Stimulated activated CD8-positive, alpha-beta memory T cell treated with anti-CD3 and anti-CD28 coated beads, Interleukin-2, amount 100 ng/mL, for 1 hour (primary cell): ENCODE measurements at places on chromosomes 3 and 15.

- DNase-seq = no peak
Measured at GRCh38 chr3:165895919-165896318, 58.7 kb upstream of the BCHE start.

GRCh38 chr3:107769882-107770281, 247.1 kb downstream of the BBX start:
- DNase-seq = no peak

GRCh38 chr15:31758126-31758525, 272.2 kb upstream of the CHRNA7 start:
- no peak for DNase-seq

- DNase-seq = no peak
Measured at GRCh38 chr3:44923632-44924456, 49.4 kb downstream of the TGM4 start.

DNA sequence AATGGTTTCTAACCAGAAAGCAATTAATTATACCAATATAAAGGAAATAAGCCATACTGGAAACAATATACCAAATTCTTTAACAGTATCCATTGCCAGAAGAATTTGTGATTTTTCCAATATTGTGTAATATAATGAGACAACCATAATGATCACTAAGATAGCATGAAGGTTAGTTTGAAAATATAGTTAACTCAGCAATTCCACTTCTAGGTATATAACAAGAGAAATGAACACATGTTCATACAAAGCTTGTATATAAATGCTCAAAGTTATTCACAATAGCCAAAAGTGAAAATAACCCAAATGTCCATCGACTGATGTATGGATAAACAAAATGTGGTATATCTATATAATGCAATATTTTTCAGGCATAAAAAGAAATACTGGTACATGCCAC, 369.1 kb downstream of the TBC1D5 start:
- DNase-seq = no peak

- no peak for DNase-seq
Measured at GRCh38 chr3:130755666-130756065, 9.0 kb upstream of the PIK3R4 start.

GRCh38 chr15:100623301-100623700, 20.9 kb downstream of the ASB7 start:
- DNase-seq = no peak

DNA sequence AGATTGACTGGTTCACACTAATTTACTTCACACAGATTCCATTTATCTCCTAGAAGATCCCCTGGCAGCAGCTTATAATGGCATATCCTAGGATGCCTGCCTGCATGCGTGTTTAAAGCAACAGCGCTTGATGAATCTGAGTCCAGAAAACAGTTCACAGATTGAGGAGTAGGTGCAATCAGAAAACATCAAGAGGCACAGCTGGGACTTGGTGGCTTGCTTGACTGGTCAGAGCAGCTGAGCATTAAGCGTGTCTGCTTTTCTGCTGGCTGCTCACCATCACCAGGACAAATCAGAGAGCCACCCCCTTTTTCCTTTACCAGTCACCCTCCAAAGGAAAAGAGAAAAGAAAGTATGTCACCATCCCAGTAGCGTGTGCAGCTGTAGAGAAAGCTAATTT, 223.6 kb downstream of the WDR72 start:
- DNase-seq = no peak

GRCh38 chr15:87805117-87805820, 451.3 kb downstream of the NTRK3 start:
- no peak for DNase-seq

GRCh38 chr15:58171476-58172061, 33.4 kb downstream of the AQP9 start:
- DNase-seq = no peak

DNA sequence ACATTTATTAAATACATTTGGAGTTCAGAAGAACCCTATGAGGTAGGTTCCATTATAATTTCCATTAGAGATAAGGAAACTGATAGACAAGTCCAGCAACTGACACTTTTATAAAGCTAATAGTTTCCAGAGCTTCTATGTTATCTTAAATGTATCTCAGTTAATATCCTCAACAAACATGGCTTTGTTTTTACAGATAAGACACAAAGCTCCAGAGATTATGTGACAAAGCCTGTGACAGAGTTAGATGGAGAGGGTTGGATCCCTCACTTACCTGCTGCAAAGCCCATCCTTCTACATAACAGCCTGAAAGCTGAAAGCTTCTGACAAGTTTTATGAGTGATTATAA, 473 bp upstream of the COMMD2 start:
- DNase-seq = no peak

DNA sequence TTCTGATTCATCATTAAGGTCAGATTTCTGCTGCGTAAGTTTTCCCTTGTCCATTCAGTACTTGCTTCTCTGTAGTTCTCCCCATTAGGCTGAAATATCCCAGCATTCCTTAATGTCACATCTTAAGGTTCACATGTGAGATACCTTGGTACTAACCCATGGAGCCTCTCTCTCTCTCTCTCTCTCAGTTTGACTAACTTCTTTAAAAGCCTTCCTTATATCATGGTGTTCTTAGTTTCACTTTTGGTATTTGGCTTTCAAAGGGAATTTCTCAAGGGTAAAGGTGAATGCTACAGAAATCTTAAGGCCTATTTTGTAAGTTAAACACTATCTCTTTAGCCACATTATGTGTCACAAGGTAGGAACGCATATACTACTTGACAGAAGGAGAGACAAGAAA, 427.3 kb upstream of the ZNF717 start:
- DNase-seq = no peak

DNA sequence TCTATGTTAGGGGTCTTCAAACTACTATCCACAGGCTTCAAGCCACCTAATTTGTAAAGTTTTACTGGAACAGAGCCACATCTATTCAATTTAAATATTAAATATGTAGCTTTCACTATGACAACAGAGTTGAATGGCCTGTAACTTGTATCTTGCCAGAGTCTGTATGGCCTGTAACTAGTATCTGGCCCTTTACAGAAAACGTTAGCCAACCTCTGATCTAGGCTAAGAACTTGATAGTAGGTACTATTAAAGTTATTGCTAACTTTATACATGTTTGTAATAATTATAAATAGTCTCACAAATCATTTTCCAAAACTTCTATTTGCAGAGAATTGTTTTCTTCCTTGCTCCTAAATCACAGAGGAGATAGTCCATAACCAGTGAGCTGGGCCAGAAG, 40.0 kb downstream of the ANKRD28 start:
- DNase-seq = no peak

DNA sequence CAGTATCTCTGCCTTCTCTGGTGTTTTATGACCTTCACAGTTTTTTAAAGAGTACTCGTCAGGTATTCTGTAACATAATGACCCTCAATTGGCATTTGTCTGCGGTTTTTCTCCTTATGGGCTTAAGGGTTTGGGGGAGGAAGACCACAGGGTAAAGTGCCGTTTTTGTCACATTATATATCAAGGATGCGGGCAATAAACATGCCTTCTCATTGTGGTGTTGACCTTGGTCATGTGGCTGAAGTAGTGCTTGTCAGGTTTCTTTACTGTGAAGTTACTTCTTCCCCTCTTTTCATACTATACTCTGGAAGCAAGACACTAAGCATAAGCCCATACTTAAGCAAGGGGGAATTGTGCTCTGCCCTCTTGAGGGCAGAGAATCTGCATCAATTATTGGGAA, 16.6 kb downstream of the CAPN3 start:
- no peak for DNase-seq

- no peak for DNase-seq
Measured at GRCh38 chr3:140424726-140425125, 253.1 kb upstream of the TRIM42 start.

DNA sequence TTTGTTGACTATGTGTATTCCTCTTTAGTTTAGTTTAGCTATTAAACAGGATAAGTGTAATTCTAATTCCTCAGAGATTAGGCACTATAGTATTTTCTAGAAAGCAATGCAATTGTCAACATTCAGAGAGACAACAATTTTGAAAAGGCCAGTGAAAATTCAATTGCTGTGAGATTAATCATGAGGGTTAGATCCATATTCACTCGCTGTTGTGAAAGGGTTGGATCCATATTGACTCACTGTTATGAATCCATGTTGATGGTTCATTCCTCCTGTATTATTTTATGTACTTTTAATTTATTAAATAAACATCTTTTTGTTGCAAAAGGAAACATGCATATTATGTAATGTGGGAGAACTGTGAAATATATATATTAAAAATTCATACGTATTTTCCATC, 641 bp downstream of the TRAT1 start:
- DNase-seq = no peak

- DNase-seq = no peak
Measured at GRCh38 chr15:97234851-97235610, 725.5 kb upstream of the ARRDC4 start.

DNA sequence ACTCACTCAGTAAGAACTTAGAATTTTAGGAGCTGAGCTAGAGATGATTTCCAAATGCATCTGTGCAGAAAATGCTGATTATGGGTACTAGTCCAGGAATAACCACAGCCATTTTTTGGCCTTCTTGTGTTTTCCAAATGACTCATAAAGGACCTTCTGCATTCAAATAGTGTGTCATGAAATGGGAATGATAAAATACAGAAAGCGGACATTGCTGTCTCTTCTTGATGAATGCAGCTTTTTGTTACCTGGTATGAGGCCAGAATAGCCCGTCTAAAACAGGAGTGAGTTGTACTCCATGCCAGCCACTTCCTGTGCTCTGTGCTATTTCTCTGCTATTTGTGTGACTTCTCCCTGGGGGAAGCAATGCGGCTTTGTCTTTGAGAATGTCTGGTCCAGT, 20.5 kb upstream of the FRMD5 start:
- no peak for DNase-seq
